ENCODE measurements at places on chromosomes 12 and 14. TPM values are rescaled to one million over a fixed set of nuclear protein-coding genes. Genes with fewer than 3 reads are reported as not detected.

The KIF5A gene
- total RNA-seq: 0.23 TPM

The HIGD1C gene
- not detected for total RNA-seq

The TAS2R30 gene
- total RNA-seq: 3.2 TPM

DNA sequence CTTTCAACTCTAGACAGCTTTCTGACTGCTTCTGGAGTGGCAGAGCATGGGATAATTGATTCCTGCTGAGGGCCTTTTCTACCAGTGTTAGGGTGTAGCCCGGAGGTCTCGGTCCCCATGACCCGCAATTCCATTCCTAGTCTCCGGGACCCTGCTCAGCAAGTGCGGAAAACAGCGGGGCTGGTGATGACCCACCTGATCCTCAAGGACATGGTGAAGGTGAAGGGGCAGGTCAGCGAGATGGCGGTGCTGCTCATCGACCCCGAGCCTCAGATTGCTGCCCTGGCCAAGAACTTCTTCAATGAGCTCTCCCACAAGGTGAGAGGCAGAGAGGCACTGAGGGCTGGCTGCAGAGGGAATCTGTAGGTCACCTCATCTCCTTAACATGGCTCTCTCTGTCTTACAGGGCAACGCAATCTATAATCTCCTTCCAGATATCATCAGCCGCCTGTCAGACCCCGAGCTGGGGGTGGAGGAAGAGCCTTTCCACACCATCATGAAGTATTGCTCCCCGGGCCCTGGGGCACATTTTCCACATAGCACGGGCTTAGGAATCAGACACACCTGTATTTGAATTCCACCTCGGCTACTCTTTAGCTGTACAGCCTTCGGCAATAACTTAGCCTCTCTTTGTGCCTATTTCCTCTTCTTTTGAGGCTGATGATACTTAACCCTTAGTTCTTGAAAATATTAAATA lies 5.6 kb upstream of the GAPDH start:
- no peak overlapping the region for H3K27ac ChIP-seq
- peaks cover 18% of the 10 kb centered on the region for H3K4me1 ChIP-seq
- H3K27me3 ChIP-seq: no peaks in the 10 kb centered on the region
- H3K36me3 ChIP-seq: peaks cover 80% of the 10 kb centered on the region
- DNase-seq: no peak
